ENCODE measurements at places on chromosomes 16 and 17. TPM values are rescaled to one million over a fixed set of nuclear protein-coding genes. Genes with fewer than 3 reads are reported as not detected.

GRCh38 chr17:75810216-75810615 is 25.6 kb downstream of the UNK start:
- peaks cover 4% of the 10 kb centered on the region for H3K36me3 ChIP-seq
- H3K27me3 ChIP-seq, result no peaks in the 10 kb centered on the region
- peaks cover 1% of the 10 kb centered on the region for H3K4me1 ChIP-seq
- no peak overlapping the region for H3K27ac ChIP-seq
- H3K4me3 ChIP-seq, result no peak overlapping the region
- DNase-seq, result no peak

Gene MT4
- not detected for total RNA-seq

Gene C17orf107
- total RNA-seq, result 0.98 TPM

DNA sequence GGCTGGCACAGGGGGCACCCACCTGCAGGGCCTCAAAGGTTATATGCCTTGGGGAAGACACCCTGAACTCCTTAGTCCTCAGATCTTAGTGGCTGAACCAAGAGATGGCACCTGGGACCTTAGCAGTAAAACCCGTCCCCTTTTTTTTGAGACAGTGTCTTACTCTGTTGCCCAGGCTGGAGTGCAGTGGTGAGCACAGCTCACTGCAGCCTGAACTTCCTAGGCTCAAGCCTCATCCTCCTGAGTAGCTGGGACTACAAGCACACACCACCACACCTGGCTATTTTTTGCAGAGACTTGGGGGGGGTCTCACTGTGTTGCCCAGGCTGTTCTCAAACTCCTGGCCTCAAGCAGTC is 237.2 kb downstream of the MRTFB start:
- peaks cover 18% of the 10 kb centered on the region for H3K27me3 ChIP-seq
- no peak for DNase-seq

Gene COASY
- total RNA-seq, result 84.3 TPM

DNA sequence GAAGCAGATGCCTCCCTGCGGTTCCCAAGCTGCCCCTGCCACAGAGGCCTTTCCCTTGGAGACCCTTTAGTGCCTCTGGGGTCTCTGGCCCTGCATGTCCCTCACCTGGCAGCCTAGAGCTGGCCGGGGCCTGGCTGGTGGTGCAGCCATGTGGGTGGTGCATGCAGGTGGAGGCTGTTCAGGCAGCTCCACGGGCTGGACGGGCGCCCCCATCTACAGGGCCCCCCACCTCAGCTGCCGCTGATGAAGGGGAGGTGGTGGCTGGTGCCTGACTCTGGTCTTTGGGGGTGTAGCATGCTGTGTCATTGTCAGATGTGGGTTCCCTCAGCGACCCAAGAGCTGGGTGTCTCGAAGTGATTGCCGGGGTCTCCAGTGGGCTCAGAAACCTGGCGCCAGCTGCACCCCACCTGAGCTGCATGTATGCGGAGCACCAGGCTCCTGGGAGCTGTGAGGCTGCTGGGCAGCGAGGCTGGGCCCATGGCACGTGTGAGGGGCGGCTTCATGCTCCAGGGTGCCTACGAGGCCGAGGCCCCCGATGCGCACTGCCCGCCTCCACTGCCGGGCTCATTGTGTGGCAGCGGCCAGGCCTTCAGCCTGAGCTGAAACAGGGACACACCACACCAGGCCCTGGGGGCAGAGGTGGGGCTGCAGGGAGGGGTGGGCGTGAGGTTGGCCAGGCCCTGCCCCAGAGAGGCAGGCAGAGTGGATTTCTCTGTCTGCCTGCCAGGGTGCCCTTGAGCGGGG is 57.0 kb downstream of the BAIAP2 start:
- H3K4me3 ChIP-seq, result no peak overlapping the region
- no peak overlapping the region for H3K27ac ChIP-seq
- no peak for DNase-seq
- no peaks in the 10 kb centered on the region for H3K36me3 ChIP-seq

- no peak for DNase-seq
- H3K4me3 ChIP-seq, result no peak overlapping the region
- H3K27ac ChIP-seq, result no peak overlapping the region
- H3K36me3 ChIP-seq, result peaks cover 8% of the 10 kb centered on the region
Observed at GRCh38 chr16:8966817-8967131, 3.1 kb upstream of the USP7 start.

Gene C16orf82
- not detected for total RNA-seq

DNA sequence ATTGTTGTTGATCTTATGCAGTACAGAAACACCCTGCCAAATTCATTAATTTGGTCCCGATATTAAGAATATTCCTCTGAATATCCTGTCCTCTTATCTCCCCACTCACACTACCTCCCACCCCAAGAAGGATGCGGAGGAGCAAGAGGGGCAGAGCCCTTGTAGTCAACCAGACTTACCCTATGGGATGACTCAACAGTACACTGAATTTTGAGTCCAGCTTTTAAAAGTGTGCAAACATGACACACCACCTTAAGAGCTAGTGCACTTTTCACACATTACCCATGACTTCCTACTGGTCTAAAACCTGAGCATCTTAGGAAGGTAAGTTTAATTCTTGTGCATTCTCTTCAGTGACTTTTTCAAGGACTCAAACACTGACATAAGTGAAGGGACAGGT is 9.5 kb downstream of the USP22 start:
- H3K36me3 ChIP-seq, result peaks cover 58% of the 10 kb centered on the region
- H3K4me1 ChIP-seq, result peaks cover 90% of the 10 kb centered on the region
- H3K27ac ChIP-seq, result peak overlapping the region; percentile 93
- no peaks in the 10 kb centered on the region for H3K27me3 ChIP-seq
- DNase-seq, result no peak

Gene TAT
- not detected for total RNA-seq

- no peak overlapping the region for H3K4me3 ChIP-seq
- H3K27ac ChIP-seq, result no peak overlapping the region
Observed at GRCh38 chr16:86041807-86042206, 142.8 kb downstream of the IRF8 start.

DNA sequence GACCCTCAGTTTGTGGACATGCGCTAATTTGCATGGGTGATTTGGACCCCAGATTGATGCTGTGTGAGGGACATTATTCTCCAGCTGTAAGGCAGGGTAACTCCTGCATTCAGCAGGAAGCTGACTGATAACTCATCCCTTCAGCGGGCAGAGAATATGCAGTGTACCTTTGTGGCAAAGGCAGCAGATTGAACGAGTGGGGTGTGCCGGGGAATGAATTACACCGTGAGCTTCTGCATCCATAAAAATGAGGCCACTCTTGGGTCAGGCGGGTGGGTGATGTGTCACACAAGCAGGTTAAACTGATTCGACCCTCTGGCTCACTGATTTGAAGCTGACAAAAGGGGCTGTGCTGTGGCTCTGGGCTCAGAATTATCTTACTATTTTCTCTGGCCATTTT is 128.9 kb upstream of the PMFBP1 start:
- H3K4me1 ChIP-seq, result no peaks in the 10 kb centered on the region
- H3K27ac ChIP-seq, result no peak overlapping the region
- no peaks in the 10 kb centered on the region for H3K27me3 ChIP-seq
- DNase-seq, result no peak
- H3K36me3 ChIP-seq, result no peaks in the 10 kb centered on the region
- no peak overlapping the region for H3K4me3 ChIP-seq

DNA sequence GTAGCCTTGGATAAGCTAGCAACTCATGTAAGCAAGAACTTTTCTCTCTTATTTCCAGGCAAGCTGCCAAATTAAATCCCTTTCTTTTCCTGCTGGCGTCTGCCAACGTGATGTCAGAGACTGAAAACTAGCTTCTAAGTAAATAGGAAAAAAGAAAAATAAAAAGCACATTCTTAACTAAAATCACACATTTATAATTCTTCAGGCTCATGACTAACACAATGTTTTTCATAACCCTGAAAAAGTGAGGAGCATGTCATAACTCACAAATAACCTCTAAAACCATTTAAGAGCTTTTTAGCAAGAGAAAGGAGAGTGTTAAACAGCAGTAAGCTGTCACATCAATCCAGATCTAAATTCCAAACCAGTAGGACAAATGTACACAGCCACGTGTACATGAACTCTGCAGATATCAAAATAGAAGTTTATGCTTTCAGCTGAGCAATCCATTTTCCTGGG is 110.0 kb downstream of the N4BP1 start:
- H3K27ac ChIP-seq, result no peak overlapping the region
- DNase-seq, result no peak
- no peaks in the 10 kb centered on the region for H3K27me3 ChIP-seq

Gene FOXL1
- total RNA-seq, result not detected

- no peak overlapping the region for H3K27ac ChIP-seq
- no peak overlapping the region for H3K4me3 ChIP-seq
- peaks cover 45% of the 10 kb centered on the region for H3K36me3 ChIP-seq
- H3K27me3 ChIP-seq, result no peaks in the 10 kb centered on the region
- DNase-seq, result no peak
Observed at GRCh38 chr16:50300942-50301625, 34.7 kb downstream of the ADCY7 start.

GRCh38 chr17:79803421-79803996 is 6.6 kb upstream of the CBX8 start:
- H3K4me1 ChIP-seq, result peaks cover 38% of the 10 kb centered on the region
- no peak for DNase-seq
- no peak overlapping the region for H3K27ac ChIP-seq
- H3K27me3 ChIP-seq, result peaks cover 81% of the 10 kb centered on the region
- H3K4me3 ChIP-seq, result no peak overlapping the region
- peaks cover 7% of the 10 kb centered on the region for H3K36me3 ChIP-seq

DNA sequence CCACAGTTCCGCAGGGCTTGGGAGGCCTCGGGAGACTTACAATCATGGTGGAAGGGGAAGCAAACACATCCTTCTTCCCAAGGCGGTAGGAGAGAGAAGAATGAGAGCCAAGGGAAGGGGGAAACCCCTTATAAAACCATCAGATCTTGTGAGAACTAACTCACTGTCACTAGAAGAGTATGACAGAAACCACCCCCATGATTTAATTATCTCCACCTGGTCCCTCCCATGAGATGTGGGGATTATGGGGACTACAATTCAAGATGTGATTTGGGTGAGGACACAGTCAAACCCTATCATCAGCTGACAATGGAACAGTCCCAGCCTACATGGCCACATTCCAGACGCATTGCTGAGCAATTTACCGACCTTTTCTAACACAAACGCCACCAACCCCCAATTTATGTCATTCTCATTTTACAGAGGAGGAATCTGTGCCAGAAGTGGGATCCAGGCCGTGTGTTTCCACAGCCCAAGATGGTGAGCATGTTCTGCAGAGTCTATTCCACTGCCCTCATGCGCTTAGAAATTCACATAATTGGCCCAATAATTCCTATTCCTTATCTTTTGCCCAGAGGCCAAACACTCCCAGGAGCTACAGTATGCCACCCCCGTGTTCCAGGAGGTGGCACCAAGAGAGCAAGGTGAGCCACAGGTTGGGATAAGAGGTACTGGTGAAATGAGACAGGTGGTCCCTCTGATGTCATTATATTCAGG is 17.3 kb downstream of the MILR1 start:
- H3K4me1 ChIP-seq, result no peaks in the 10 kb centered on the region
- no peak overlapping the region for H3K27ac ChIP-seq
- H3K4me3 ChIP-seq, result no peak overlapping the region
- no peak for DNase-seq
- H3K27me3 ChIP-seq, result peaks cover 9% of the 10 kb centered on the region

Gene METTL9
- total RNA-seq, result 86.1 TPM

GRCh38 chr16:59052231-59052630 is 318.1 kb upstream of the GOT2 start:
- H3K4me1 ChIP-seq, result no peaks in the 10 kb centered on the region
- no peak overlapping the region for H3K27ac ChIP-seq
- no peak for DNase-seq
- no peaks in the 10 kb centered on the region for H3K27me3 ChIP-seq
- H3K36me3 ChIP-seq, result no peaks in the 10 kb centered on the region

GRCh38 chr16:65510850-65511249 is 389.0 kb upstream of the CDH11 start:
- H3K4me3 ChIP-seq, result no peak overlapping the region
- DNase-seq, result no peak
- no peak overlapping the region for H3K27ac ChIP-seq
- H3K4me1 ChIP-seq, result no peaks in the 10 kb centered on the region
- no peaks in the 10 kb centered on the region for H3K36me3 ChIP-seq

DNA sequence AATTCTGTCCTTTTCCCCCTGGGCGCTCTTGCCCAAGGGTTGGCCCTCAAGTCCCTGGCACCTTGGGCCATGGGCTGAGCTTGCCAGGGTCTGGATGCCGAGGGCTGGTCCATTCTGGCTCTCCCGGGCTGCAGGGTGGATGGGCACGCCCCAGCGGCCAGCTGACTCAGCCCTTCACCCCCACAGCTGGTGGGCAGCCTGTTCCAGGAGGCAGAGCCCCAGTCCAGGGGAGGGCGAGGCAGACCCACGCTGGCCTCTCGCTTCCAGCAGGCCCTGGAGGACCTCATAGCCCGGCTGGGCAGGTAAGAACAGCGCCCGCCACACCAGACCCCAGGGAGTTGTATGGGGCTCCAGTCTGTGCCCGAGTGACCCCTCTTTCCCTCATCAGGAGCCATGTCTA is 15.0 kb downstream of the MYO15B start:
- no peaks in the 10 kb centered on the region for H3K27me3 ChIP-seq
- DNase-seq, result no peak
- H3K27ac ChIP-seq, result no peak overlapping the region
- H3K36me3 ChIP-seq, result no peaks in the 10 kb centered on the region
- no peak overlapping the region for H3K4me3 ChIP-seq
- peaks cover 8% of the 10 kb centered on the region for H3K4me1 ChIP-seq

- H3K27ac ChIP-seq, result no peak overlapping the region
- H3K36me3 ChIP-seq, result peaks cover 53% of the 10 kb centered on the region
- H3K4me3 ChIP-seq, result no peak overlapping the region
Observed at GRCh38 chr17:16135461-16135860, 79.9 kb downstream of the NCOR1 start.

DNA sequence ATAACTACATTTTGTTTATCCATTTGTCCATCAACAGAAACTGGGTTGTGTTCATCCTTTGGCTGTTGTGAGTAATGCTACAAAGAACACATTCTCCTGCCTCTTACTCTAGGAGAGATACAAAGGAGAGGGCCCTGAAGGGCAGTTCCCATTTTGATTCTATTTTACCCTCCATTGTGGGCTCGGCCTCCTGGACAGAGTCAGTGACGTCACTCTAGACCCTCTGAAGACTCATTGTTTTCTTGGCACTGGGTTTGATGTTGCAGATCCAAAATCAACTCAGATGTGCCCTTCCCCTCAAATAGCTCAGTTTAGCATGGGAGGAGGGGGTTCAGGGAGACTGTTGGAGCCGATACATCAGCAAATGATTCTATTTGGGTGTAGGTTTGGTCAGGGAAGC is 280.9 kb downstream of the UTP18 start:
- no peak overlapping the region for H3K4me3 ChIP-seq
- peaks cover 3% of the 10 kb centered on the region for H3K27me3 ChIP-seq
- peaks cover 13% of the 10 kb centered on the region for H3K4me1 ChIP-seq
- DNase-seq, result no peak
- no peak overlapping the region for H3K27ac ChIP-seq
